ENCODE measurements at places on chromosomes 12 and 14.

DNA sequence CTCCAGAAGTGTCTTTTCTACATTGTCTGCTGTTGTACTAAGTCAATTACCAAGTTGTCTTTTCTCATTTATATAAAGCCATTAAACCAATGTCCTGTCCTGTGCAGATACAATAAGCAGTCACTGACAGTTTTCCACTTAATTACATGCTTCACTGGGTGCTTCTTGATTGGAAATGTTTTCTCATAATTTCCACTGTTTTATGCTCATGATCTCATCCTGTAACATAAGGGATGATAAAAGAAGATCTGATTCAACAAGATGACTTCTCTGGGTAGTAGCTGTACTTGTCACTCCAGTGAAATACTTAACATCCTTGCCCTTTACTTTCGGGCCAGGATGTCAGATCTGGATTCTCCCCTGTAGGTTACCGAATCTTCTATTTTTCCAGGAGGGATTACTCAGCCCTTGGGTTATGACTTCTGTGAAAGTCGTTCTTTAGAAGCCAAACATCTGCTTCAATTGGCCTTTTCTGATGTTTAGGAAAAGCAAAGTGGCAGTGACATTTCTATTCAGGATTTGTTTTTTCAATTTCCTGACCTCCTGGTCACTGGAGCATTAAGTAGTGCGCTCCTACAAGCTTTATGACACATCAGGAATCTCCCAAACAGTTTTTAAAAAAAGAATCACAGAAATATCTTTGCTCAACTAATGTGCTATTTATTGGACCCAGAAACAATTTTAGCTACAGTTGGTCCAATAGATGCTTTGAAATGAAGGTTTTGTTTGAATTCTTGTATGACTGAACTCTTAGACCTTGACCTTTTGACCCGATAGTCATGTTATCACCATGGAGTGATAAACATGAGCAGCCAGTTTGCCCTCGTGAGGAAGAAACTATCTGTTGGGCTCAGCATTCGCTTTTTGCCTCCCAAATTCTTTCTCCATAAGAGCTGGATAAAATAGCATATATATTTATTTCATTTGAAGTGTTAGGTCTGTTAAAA, 234.5 kb upstream of the SSTR1 start:
- no peak for DNase-seq

DNA sequence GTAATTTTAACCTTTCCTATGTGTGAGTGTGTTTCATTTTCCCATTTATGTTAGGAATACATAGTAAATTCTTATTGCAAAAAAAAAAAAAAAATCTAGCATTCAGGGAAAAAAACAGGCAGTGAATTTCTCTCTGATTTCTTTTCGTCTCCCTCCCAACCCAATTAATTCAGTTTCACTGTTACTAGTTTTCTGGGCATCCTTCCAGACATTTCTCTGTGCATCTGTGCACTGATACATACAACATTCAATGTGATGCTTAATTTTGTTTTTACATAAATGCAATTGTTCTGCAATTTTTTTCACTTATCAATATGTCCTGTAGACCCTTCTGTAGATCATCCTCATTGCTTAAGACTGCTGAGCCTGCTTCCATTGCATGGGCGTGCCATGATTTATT, 694.3 kb upstream of the TBX3 start:
- no peak for DNase-seq

- DNase-seq, result no peak
Measured at GRCh38 chr12:125081427-125081826, 16.2 kb downstream of the AACS start.

DNA sequence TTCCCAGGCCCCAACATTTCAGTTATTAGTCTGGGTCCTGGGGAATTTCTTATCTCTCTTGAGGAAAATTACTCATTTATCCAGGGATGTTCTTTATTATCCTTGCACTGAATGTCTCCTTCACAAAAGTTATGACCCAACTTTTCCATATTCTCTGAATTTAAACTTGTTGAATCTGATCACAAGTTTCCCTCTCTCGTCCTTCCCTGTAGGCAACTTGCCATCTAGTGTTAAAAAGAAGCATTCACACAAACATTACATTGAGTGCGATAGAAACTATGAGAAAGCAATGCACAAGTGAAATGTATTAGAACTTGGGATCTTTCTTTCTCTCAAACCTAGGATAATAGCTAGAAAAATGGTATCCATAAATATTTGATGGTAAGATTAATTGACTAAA, 608.4 kb downstream of the FSCB start:
- DNase-seq, result no peak

DNA sequence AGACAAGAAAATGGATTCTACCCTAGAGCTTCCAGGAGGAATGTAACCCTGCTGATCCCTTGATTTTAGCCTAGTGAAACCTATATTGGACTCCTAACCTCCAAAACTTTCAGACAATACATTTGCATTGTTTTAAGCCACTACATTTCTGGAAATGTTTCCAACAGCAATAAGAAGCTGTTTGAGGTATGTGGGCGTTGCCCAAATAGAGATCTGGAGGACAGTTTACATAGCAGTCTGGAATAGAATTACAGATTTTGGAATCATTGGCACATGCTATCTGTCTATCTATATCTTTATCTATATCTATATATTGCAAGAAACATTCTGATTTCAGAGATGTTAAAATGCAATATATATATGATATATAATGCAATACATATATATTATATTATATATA, 42.4 kb upstream of the EGLN3 start:
- no peak for DNase-seq
